ENCODE measurements at places on chromosomes 16 and 17. TPM values are rescaled to one million over a fixed set of nuclear protein-coding genes. Genes with fewer than 3 reads are reported as not detected.

- H3K36me3 ChIP-seq, result no peaks in the 10 kb centered on the region
- DNase-seq, result no peak
- no peak overlapping the region for H3K4me3 ChIP-seq
- no peak overlapping the region for H3K27ac ChIP-seq
Observed at GRCh38 chr17:51618476-51618875, 358.1 kb downstream of the UTP18 start.

DNA sequence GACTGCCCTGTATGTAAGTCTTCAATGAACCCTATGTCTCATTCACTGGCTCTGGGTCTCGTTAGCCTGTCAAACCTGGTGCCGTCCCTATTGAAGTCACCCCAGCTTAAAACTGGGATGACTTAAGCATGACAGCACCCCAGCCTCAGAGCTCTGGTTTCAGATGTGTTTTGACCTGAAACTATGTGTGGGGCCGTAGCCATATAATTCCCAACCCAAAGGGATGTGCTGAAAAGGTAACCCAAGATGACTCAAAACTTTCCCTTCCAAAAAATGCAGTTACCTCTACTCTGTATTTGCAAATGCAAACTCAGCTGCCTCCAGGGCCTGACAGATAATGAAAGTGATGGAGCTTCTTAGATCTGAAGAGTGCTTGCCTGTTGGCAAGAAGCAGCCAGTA, 478.3 kb upstream of the ERCC4 start:
- H3K4me1 ChIP-seq, result peaks cover 4% of the 10 kb centered on the region
- no peak overlapping the region for H3K27ac ChIP-seq
- no peak overlapping the region for H3K4me3 ChIP-seq

The NECAB2 gene
- 0.40 TPM for total RNA-seq

The HCRT gene
- total RNA-seq, result not detected

The TTYH2 gene
- total RNA-seq, result 1.6 TPM

The STH gene
- not detected for total RNA-seq

The SLC47A2 gene
- total RNA-seq, result not detected

DNA sequence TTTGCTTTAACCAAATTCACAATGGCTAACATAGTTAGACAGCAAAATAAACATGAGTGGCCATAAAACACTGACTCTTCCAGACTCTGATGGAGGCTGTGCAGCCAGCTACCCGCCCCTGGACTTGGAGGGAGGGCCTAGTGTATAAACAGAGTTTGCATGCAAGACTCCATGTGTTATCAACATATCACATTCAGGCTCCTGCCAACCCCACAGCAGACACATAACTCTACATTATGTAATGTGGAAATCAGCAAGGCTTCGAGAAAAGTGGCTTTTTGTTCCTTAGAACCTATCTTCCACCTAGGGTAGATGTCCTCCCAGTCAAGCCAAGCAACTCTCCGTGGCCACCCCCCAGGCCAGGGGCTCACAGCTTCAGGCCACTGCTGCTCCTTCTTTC, 19.3 kb upstream of the SOX9 start:
- peaks cover 1% of the 10 kb centered on the region for H3K36me3 ChIP-seq
- no peak overlapping the region for H3K4me3 ChIP-seq
- no peak for DNase-seq
- no peak overlapping the region for H3K27ac ChIP-seq

DNA sequence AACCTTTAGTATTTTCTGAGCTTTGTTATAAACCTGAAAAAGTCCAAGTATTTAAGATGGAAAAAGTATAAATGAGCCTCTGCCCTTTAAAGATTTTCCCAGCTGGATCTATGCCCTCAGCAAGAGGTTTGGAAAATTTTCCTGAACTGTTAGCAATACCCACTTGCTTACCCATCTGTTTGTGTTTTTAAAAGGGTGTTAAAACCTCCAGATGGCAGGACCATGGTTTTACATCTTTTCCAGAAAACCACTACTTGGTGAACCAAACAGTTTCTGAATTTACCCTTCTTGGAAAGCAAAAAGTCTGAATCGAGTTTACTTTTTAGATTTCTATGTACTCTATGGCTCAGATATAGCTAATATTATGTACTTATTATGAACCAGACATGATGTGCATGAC, 719 bp downstream of the PMFBP1 start:
- no peaks in the 10 kb centered on the region for H3K36me3 ChIP-seq
- H3K4me3 ChIP-seq, result no peak overlapping the region
- no peak for DNase-seq
- no peak overlapping the region for H3K27ac ChIP-seq
- H3K27me3 ChIP-seq, result no peaks in the 10 kb centered on the region

DNA sequence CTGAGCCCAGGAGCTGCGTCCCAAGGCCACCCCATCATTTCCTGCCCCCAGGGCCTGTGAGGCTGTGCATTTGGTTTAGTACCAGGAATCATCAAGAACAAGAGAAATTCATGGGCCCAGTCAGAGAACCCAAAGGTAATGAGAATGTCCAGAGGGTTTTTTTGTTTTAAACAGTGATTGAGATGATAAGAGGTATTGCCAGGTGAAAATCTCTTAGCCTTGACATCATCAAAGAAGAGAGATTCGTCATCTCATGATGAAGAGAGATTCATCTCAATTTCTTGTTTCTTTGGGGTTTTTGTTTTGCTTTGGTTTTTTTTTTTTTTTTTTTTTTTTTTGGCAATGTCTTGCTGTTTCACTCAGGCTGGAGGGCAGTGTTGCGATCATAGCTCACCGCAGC, 170.6 kb upstream of the CACNG5 start:
- no peak for DNase-seq
- H3K4me1 ChIP-seq, result peaks cover 10% of the 10 kb centered on the region
- H3K27ac ChIP-seq, result no peak overlapping the region
- H3K36me3 ChIP-seq, result peaks cover 6% of the 10 kb centered on the region

DNA sequence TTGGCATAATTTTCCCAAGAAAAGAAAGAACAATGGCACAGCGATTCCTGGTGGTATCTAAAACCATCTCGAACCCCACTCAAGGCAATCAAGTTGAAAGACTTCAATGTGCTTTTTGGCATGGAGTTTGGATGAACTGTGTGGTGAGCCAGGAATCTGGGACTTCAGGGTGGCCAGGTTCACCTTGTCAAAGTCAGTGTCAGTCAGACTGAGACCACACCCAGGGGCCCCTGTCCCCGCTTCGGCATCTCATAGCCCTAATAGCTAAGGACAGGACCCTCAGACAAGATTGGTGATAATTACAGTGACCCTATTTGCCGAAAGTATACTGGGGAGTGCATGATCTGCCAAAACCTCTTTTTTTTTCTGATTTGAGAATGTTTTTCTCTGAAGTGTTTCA, 25.8 kb downstream of the WFDC1 start:
- H3K4me3 ChIP-seq, result no peak overlapping the region
- H3K4me1 ChIP-seq, result no peaks in the 10 kb centered on the region
- peak; percentile 29 for DNase-seq
- peaks cover 20% of the 10 kb centered on the region for H3K27me3 ChIP-seq

DNA sequence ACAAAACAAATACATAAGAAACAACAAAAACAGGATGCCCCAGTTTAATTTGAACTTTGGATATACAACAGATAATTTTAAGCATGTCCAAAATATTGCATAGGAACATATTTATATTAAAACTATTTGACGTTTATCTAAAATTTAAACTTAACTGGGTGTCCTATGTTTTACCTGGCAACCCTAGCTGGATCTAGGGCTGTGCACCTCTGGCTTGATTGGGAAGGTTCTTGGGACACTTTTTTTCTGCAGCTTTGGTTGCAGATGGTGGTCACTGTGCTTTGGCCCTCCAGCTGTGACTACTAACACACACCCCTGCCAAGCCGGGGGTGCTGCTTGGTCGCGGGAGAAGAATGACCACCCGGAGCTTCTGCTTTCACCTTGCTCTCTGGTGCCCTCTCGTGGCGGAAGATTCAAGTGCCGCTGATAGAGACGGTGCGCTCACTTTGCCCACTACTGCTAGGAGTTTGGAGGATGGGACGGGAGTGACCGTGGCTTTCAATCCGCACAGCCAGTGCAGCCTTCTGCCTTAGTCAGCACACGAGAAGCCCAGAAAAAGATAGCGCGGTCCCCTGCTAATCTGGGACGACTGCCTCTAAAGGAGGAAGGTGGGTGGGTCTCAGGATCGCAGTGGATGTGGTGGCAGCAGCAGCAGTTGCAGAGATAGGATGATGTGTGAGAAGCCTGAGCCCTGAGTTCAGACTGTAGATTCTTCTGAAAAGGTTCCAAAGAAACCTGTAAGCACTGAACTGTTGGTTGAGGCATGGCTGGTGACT, 6.7 kb downstream of the SPACA3 start:
- H3K27ac ChIP-seq, result peak overlapping the region; percentile 67
- H3K27me3 ChIP-seq, result peaks cover 6% of the 10 kb centered on the region
- H3K4me1 ChIP-seq, result peaks cover 8% of the 10 kb centered on the region
- H3K36me3 ChIP-seq, result no peaks in the 10 kb centered on the region
- no peak for DNase-seq
- H3K4me3 ChIP-seq, result peak overlapping the region; percentile 63

GRCh38 chr17:10838682-10839081, 795 bp upstream of the PIRT start:
- H3K27me3 ChIP-seq, result peaks cover 13% of the 10 kb centered on the region
- no peaks in the 10 kb centered on the region for H3K4me1 ChIP-seq
- no peaks in the 10 kb centered on the region for H3K36me3 ChIP-seq
- DNase-seq, result no peak
- no peak overlapping the region for H3K4me3 ChIP-seq
- H3K27ac ChIP-seq, result no peak overlapping the region

The HSD17B1 gene
- 1.4 TPM for total RNA-seq

The ANKRD40CL gene
- total RNA-seq, result not detected

The WSB1 gene
- 110 TPM for total RNA-seq

The HAS3 gene
- total RNA-seq, result 1.4 TPM

GRCh38 chr17:8176197-8176940, at the start of gene TMEM107:
Gene TMEM107, minus strand, starts transcription at chr17:8176380. Its CDS starts 94 bp downstream, at chr17:8176286.
- no peak for DNase-seq
- H3K27ac ChIP-seq, result peak within 1 kb of the TSS; percentile 96
- H3K4me1 ChIP-seq, result peaks cover 41% of the 10 kb centered on the region
- no peaks in the 10 kb centered on the region for H3K36me3 ChIP-seq
- no peaks in the 10 kb centered on the region for H3K27me3 ChIP-seq

- H3K27me3 ChIP-seq, result peaks cover 5% of the 10 kb centered on the region
- H3K4me3 ChIP-seq, result no peak within 1 kb of the TSS
- no peak for DNase-seq
- peaks cover 3% of the 10 kb centered on the region for H3K4me1 ChIP-seq
- no peaks in the 10 kb centered on the region for H3K36me3 ChIP-seq
Observed at GRCh38 chr17:79730769-79731483, at the start of gene ENPP7. Gene ENPP7, plus strand, starts transcription at chr17:79730943. Its CDS starts 197 bp downstream, at chr17:79731140.

GRCh38 chr17:44976206-44976605, 8.1 kb upstream of the C1QL1 start:
- no peak overlapping the region for H3K4me3 ChIP-seq
- H3K27me3 ChIP-seq, result peaks cover 12% of the 10 kb centered on the region
- H3K4me1 ChIP-seq, result peaks cover 9% of the 10 kb centered on the region
- no peaks in the 10 kb centered on the region for H3K36me3 ChIP-seq

- H3K4me1 ChIP-seq, result peaks cover 32% of the 10 kb centered on the region
- no peak overlapping the region for H3K4me3 ChIP-seq
- H3K27ac ChIP-seq, result no peak overlapping the region
Observed at GRCh38 chr17:7356072-7356549, 1.2 kb downstream of the TMEM95 start.

GRCh38 chr16:77881355-77882030, 93.1 kb downstream of the VAT1L start:
- DNase-seq, result no peak
- H3K4me1 ChIP-seq, result no peaks in the 10 kb centered on the region
- no peak overlapping the region for H3K27ac ChIP-seq
- no peak overlapping the region for H3K4me3 ChIP-seq

GRCh38 chr16:76265434-76266045, 11.7 kb upstream of the CNTNAP4 start:
- H3K27me3 ChIP-seq, result peaks cover 4% of the 10 kb centered on the region
- H3K27ac ChIP-seq, result no peak overlapping the region
- H3K4me3 ChIP-seq, result no peak overlapping the region
- H3K36me3 ChIP-seq, result no peaks in the 10 kb centered on the region
- H3K4me1 ChIP-seq, result peaks cover 3% of the 10 kb centered on the region
- no peak for DNase-seq

- peaks cover 9% of the 10 kb centered on the region for H3K27me3 ChIP-seq
- H3K4me3 ChIP-seq, result no peak overlapping the region
- no peaks in the 10 kb centered on the region for H3K36me3 ChIP-seq
- H3K4me1 ChIP-seq, result peaks cover 3% of the 10 kb centered on the region
Observed at GRCh38 chr16:88560714-88561484, 9.3 kb upstream of the ZC3H18 start.

DNA sequence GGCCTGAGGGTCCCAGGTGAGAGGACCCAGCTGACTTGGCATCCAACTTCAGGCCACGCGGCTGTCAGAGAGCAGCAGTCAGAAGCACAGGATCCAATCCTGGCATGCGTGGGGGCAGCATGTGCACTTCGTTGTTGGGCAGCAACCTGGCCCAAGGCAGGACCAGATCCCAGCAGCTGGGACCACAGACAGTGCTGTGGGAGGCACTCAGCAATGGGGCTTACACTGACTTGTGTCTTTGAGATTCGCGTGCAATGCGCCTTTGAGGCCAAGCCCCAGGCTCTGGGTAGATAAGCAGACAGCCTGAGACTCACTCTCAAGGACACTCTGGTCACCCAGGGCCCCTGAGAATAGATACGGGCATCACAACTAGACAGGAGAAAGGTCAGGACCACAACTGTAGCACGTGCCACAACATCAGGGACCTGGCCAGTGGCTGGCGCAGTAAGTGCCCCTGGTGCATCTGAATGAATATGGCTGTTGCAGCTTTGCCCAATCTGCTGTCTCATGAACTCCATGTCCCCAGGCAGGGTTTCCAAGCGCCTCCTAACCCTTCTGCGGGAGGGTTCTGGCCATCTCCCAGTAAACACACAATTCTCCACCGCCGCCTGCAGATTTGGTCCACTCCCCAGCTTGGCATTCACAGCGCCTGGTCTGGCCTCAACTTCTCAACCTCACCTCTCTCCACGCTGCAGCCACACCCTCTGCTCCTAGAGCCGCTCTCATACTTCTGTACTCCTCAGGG, 3.2 kb downstream of the PAM16 start:
- no peaks in the 10 kb centered on the region for H3K36me3 ChIP-seq
- peak overlapping the region; percentile 14 for H3K27ac ChIP-seq
- no peak for DNase-seq
- no peaks in the 10 kb centered on the region for H3K27me3 ChIP-seq
- no peak overlapping the region for H3K4me3 ChIP-seq
- H3K4me1 ChIP-seq, result peaks cover 22% of the 10 kb centered on the region

- DNase-seq, result no peak
- peaks cover 76% of the 10 kb centered on the region for H3K4me1 ChIP-seq
- peaks cover 11% of the 10 kb centered on the region for H3K36me3 ChIP-seq
- peak overlapping the region; percentile 93 for H3K27ac ChIP-seq
- H3K27me3 ChIP-seq, result no peaks in the 10 kb centered on the region
Observed at GRCh38 chr16:29820730-29821642, 724 bp downstream of the MVP start.

GRCh38 chr16:56257239-56257638, 66.0 kb downstream of the GNAO1 start:
- peaks cover 16% of the 10 kb centered on the region for H3K27me3 ChIP-seq
- DNase-seq, result no peak
- H3K36me3 ChIP-seq, result no peaks in the 10 kb centered on the region
- H3K27ac ChIP-seq, result no peak overlapping the region
- peaks cover 20% of the 10 kb centered on the region for H3K4me1 ChIP-seq
